ENCODE measurements at places on chromosomes 3 and 15.

DNA sequence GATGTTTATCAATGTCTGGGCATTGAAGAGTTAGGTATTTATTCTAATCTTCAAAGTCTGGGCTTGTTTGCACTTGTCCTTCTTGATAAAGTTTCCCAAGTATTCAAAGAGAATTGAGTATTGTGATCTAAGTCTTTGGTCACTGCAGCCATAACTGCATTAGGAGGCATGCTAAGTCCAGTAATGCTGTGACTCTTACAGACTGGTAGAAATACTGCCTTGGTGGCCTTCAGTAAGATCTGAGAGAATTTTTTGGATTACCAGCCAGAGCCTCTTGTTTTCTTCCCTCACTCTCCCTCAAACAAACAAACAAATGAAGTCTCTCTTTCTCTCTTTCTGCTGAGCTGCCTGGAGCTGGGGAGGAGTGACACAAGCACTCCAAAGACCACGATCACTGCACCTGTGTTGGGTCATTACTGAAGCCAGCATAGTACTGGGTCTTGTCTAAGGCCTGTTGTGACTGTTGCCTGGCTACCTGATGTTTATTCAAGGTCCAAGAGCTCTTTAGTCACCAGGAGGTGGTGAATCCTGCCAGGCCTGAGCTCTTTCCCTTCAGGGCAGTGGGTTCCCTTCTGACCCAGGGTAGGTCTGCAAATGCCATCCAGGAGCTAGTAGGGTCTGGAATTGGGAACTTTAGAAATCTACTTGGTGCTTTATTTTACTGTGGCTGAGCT lies 14.8 kb upstream of the RBP2 start:
- DNase-seq = no peak

DNA sequence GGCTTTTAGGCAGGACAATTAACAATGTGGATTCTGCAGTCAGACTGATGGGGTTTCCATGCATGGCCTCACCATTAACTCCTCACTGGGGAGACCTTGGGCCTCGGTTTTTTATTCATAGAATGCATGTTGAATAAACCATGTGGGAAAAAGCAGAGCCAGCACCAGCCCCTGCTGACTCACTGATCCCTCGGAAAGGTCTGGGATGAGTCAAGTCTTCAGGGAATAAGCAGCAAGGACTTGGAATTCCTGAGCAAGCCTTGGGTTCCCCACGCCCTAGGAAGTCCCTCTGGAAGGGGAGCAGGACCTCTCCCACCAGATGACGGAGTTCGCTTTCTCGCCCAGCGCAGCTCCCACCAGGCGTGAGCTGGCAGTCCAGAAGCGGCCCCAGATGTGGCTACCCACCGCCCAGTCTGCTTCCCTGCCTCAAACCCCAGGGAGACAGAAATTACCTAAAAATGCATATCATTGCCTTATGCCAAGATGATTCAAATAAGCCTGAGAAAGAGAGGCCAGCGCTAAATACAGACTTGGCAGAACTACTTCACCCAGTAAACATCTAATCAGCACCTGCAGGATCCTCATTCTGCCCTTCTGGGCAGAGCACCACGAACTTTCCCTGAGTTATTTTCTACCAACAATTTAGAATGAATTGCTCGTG lies 45.4 kb downstream of the BTD start:
- DNase-seq = no peak

GRCh38 chr15:35286721-35287120 lies 201.6 kb upstream of the NANOGP8 start:
- no peak for DNase-seq

DNA sequence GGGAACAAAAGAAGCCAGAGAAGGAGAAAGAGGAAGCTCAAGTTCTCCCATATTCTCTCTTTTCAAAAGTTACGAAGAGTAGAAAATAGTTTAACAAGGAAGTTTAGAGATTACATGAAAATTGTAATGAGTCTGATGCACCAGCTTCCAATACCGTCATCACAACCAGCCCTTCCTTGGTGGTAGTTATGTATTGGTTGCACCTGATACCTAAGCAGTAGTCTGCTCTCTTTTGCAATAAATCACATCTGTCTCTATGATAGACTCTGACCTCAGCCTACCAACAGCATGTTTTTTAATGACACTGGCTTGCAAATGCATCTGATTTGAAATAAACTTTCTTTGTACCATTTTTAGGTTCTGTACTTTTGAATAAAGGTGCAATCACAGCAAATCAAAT lies 575.8 kb downstream of the FHIT start:
- DNase-seq = no peak

GRCh38 chr3:71243229-71243628 lies 340.3 kb downstream of the FOXP1 start:
- no peak for DNase-seq

GRCh38 chr3:33299395-33300081 lies 22.3 kb downstream of the FBXL2 start:
- no peak for DNase-seq

GRCh38 chr3:136070953-136071949 lies 105.7 kb downstream of the PPP2R3A start:
- DNase-seq = no peak

DNA sequence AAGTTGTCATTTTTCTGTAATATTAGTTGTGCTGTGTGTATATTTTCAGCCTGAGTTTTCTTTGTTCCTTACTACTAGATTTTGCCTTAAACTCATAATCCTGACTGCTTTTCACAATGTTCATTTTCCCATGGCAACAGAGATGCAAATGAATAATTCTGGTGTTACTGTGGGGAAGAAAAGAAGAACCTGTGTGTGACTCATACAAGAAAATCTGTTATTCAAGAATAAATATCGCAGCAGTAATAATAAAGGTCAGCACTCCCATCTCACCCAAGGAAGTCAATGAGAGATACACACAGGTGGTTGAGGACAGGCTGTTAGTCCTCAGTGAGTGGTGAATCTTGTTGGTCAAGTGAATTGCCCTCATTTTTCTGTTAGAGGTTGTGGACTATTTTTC lies 656.6 kb upstream of the NAALADL2 start:
- no peak for DNase-seq

DNA sequence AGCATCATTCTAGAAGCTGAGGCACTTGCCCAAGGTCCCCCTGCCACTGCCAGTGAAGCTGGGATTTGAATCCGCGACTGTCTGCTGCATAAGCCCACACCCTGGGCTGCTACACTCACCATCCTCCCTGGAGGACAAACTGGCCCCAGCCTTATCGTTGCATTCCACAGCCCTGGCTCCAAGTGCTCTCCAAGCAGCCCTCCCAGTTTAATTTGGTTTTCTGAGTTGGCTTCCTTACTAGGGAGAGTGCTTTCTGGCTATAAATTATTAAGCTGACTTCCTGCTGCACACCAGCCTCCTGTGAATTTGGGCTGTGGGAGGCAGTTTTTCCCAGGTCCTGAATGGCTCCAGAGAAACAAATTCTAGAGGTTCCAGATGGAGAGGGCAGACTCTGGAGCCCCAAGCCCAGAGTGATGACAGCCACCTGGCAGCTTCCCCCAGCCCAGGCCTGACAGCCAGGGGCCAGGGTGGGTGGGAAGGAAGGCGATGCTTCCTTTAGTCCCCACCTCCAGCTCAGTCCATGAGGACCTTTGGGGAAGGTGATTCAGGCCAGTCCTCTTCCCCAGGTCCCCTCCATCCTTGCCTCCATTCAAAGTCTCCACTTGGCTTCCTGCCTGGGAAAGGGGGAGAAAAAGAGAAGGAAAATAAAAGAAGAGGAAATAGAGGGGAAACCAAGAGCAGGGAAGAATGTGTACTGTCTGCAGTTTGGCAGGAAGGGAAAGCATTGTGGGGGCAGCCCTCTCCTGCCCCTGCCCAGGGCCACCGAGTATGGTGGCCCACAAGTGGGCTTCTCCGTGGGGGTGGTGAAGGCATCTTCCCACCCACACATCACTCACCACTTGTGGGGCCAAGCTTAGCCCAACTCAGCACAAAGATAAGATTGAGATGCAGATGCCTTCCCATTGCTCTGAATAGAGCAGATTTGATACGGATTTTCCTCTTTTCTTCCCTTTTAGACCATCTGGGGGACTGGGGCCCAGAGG lies 69.6 kb downstream of the SEMA5B start:
- no peak for DNase-seq

DNA sequence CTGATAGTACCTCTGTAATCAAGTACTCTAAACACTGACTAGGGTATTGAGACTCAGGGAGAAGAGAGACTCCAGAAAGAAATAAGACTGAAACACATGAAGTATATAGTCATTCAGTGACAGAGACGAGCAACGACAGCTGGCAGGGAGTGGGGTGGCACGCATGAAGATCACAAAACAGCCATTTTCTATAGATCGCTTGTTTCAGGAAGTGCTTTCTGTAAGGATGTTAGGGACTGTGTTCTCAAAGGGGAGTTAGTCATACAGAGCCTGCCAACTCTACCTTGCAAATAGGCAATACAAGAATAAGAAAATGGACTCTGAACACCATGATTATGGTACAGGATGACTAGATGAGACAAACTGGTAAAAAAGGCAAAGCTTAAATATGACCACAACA lies 139.5 kb downstream of the TBL1XR1 start:
- DNase-seq = no peak

DNA sequence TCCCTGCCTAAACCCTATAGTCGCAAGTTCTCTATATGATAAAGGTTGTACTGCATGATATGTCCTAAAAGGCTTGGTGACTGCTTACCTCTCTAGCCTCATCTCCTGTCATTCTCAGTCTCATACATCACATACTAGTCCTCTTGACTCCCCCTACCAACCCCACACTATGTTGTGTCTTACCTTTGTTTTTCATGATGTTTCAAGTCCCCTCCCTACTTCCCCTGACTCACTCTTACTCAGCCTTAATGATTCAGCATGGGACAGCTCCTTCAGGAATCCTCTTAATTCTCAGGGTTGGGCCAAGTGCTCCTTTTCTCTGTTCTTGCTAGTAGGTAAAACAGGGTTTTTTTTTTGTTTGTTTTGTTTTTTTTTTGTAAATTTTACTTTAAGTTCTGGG lies 49.6 kb downstream of the SLMAP start:
- DNase-seq = no peak

DNA sequence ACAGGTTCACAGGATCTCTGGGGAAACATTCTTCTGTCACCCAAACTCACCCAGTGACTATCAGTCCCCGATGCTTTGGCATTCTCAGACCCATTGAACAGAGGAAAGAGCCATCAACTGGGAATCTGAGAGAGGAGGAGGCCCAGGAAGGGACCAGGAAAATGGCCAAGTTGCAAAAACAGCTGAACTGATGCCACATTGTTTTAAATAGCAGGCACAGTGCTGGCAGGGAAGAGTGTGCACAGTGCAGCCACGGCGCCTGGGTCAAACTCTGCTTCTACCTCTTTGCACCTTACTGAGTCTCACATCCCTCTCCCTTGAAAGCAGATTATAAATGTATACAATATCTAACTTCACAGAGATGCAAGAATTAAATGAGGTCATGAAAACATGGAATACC lies 66.4 kb downstream of the SRGAP3 start:
- DNase-seq = no peak

DNA sequence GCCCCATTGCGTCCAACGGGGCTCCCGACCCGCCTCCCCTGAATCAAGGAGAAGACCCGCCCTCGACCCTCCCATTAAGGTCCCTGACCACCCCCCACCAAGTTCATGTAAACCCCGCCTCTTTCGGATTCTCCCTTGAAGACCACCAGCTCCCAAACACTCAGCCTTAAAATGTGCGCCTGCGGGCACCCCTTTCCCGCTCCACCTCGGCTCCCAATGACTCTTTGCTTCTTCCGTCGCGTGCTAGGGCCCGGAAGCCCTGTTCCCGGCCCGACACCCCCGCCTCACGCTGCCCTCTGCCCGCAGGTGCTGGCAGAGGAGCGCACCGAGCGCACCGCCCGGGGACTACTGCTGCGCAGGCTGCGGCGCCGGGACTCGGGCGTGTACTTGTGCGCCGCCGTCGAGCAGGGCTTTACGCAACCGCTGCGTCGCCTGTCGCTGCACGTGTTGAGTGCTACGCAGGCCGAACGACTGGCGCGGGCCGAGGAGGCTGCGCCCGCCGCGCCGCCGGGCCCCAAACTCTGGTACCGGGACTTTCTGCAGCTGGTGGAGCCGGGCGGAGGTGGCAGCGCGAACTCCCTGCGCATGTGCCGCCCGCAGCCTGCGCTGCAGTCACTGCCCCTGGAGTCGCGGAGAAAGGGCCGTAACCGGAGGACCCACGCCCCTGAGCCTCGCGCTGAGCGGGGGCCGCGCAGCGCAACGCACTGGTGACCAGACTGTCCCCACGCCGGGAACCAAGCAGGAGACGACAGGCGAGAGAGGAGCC lies 2.7 kb upstream of the LSMEM2 start:
- no peak for DNase-seq

GRCh38 chr3:172635588-172635987 lies 75.3 kb downstream of the NCEH1 start:
- DNase-seq = no peak

- DNase-seq = no peak
Observed at GRCh38 chr3:112482675-112483074, 16.6 kb downstream of the BTLA start.

DNA sequence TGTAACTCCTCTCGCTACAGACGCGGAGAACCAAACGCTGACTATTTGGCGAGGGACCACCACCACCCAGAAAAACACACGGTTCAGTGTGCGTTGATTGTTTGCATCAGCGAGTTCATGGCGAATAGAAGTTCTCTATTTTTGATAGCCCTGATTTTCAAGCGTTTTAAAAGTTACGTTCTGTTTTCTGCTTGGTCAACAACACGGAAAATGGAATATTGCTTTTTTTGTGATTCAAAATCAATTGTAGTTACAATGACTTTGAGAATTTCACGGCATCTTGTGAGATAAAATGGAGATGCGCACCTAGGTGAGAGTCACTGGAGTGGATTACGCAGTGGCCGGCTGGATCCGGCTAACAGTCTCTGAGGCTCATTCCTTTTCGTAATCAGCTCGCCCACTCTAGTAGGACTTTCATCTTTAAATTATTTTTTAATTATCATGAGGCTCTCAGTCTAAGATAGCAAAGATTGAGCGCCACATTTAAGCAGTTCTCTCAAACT lies 54.8 kb downstream of the CCDC54 start:
- no peak for DNase-seq

DNA sequence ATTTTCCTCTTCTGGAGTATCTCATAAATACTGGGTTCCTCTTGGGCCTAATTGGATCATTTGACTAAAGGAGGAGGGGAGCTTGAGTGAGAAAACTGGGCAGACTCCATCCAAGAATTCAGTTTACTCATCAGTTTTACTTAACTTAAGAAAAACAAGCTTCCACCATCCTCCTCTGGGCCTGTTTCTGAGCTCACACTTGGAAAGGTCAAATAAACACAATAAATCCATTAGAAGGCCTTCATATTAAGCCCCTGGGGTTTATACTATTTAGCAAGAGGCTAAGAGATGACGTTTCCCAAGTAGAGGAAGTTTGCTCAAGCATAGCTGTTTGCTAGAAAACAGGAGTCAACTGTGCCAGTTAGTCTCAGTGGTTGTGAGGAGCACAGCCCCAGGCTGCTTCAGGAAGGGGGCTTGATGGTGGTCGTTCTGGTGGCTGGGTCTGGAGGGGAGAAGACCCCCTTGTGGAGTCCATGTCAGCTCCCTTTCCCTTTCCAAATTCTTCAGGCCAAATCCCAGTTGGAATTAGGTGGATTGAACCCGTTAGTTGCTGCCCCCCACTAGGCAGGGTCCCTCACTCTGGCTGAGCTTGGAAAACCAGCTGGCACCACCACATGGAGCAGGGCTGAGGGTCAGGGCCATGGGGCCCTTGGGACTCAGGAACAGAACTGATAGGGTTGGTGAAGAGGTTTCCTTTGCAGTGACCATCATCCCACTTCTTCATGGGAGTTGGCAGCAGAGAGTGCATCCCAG lies 64.8 kb downstream of the SPSB4 start:
- DNase-seq = no peak

- no peak for DNase-seq
Observed at GRCh38 chr3:71979175-71979574, 194.2 kb upstream of the PROK2 start.
